ENCODE measurements at places on chromosomes 1 and 21.

- no peak for DNase-seq
These were observed 192.1 kb upstream of the DAB1 start for GRCh38 chr1:57615956-57616355.

DNA sequence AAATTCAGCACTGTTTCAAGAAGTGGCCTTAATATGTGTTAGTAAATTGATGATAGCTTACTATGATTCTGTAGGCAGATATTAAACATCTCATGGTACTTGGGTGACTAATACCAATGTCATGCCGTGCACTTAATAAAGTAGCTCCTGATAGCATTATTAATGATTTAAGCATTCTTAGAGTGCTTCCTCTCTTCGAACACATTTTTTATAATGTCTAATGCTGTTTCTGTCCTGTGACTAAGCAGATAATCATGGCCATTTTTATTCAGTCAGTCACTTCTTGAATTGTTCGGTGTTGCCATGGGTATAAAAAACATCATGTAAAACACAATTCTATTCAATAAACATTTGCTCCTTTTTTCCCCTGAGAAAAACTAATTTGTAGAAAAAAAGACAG lies 804.6 kb upstream of the ADGRL4 start:
- DNase-seq, result no peak

DNA sequence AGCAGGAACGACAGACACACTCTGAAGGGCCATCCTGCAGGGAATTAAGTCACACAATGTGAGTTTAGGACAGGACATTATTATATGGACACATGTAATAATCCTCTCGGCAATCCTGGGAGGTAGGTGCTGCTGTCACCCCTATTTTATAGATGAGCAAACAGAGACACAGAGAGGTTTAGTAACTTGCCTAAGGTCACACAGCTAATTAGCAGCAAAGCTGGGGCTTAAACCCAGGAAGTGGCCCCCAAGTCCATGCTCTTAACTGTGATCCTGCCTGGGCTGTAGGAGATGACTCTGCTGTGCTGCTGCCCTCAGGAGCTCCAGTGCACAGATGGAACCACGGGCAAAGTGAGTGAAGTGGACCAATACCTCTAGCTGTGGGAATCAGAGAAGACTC lies 660.0 kb downstream of the PTPRU start:
- DNase-seq, result no peak

DNA sequence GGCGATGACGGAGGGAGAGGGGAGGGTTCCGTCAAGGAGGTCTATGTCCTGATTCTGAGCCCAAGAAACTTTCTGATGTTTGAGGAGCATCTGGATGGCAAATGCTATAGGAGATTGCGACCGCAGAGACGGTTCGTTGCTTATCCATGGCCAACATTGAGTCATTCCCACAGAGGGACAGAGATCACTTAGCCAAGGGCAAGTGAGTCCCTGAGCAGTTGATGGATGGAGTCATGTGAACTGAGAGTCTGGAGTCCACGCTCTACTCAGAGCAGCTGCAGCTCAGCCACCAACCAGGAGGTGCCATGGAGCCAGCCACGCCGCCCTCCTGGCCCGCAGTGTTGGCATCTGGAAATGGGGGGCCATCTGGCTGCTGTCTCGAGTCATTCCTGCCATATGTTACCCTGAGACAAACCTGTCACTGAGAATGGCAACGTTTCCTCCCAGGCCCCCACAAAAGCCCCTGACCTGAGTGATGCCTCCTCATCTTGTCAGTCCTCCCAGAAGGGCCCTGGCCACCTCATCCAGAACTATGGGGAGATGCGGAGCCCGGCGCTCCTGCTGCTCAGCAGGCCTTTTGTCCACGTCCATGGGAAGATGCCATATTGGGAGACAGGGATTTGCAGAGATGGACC lies 58.6 kb downstream of the ATP5PO start:
- DNase-seq, result no peak

- no peak for DNase-seq
These were observed 10.7 kb downstream of the SNX7 start for GRCh38 chr1:98672189-98672588.

- DNase-seq, result no peak
These were observed 21.9 kb upstream of the FAM3B start for GRCh38 chr21:41294548-41295231.

DNA sequence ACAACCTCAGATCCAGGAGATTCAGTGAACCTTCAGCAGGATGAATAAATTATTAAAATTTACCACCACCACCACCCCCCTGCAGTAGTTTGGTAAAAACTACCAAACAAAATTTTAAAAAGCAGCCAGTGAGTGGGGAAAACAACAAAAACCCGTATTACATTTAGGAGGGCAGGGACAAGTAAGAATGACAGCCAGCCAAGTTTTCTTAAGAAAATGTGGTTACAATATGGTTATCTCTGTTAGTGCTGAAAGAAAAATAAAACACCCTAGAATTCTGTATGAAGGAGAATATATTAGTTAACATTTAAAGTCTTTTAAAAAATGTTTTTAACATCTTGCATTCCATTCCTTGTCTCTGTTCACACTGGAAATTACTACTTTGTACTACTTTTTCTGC lies 14.7 kb downstream of the CD46 start:
- no peak for DNase-seq

GRCh38 chr1:8910331-8910730 lies 31.8 kb upstream of the ENO1 start:
- no peak for DNase-seq

- DNase-seq, result peak; percentile 32
These were observed 493 bp downstream of the DISC1 start for GRCh38 chr1:231626951-231627614.

GRCh38 chr21:31671931-31672330 lies 12.4 kb downstream of the SOD1 start:
- no peak for DNase-seq

DNA sequence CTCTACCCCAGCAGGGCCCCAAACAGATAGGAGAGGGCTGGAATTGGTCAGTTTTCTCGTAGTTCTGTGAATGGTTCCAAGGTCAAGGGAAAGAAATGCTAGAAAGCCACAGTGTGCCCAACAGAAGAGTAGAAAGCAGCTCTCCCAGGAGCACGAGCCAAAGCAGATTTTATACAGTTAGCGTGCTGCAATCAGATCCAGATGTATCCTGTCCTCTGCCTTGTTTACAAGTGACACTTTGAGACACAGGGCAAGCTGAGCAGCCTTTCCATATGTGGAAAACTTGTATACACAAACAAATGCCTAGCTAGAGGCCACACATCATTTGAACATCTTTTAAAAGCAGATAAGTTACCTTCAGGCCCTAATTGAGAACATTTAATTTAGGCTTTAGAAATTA lies 6.5 kb downstream of the VAMP3 start:
- DNase-seq, result no peak

DNA sequence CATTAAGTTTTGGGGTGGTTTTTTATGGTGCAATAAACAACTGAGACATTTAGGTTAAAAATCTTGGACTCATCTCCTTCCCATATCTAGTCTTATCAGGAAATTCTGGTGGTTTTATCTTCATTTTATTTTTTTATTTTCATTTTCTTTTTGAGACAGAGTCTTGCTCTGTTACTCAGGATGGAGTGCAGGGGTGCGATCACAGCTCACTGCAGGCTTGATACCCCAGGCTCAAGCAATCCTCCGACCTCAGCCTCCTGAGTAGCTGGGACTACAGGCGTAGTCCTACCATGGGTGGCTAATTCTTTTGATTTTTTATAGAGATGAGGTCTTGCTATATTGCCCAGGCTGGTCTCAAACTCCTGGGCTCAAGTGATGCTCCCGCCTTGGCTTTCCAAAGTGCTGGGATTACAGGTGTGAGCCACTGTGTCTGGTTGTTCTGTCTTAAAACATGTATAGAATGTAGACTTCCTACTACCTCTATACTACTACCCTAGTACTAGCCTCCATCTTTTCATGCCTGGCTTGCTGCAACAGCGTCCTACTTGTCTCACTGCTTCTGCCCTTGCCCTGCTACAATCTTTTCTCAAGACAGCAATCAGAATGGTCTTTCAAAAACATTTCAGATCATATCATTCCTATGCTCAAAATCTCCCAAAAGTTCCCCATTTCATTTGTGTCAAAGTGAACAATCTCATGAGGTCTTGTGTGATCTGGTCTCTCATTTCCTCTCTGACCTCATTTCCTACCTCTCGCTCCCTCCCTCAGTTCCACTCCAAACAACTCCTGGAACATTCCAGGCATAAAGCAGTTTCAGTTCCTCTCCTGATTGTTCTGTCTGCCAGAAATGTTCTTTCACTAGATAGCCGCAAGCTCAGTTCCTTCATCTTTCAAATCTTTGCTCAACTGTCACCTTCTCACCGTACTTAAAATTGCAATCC lies 5.9 kb upstream of the FCGR2A start:
- no peak for DNase-seq

DNA sequence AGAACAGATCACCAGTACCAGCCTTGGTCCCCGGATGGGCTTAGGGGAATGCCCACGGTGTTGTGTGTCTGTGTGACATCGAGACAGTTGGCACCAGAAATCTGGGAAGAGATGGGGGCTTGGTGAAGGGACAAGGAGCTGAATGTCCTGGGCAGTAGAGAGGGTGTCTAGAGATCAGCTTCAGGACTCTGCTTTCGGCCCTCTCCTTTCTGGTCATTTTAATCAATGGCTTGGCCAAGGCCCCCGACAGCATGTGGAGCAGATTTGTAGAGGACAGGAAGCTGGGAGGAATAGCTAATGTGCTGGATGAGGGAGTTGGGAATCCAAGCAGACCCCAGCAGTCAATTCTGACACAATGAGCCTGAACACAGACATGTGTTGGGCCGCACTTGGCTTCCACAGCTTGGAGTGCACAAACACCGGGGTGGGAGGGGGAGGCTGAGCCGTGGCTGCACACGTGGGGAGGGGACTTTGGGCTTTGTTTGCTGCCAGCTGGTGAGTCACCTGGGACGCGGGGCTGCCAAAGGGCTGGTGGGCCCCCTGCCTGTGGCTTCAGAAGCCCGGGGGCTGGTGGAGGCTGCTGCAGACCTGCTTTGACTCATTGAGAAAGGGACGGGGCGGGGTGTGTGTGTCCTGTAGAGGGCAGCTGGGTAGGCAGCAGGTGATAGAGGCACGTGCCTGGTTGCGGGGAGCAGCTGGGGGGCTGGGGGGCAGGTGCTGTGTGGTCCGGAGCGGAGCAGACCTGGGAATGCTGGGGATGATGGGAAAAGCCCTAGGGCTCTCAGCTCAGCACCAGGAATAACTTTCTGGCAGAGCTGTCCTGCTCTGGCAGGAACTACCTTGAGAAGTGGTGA lies 20.9 kb downstream of the SLC1A7 start:
- DNase-seq, result no peak

DNA sequence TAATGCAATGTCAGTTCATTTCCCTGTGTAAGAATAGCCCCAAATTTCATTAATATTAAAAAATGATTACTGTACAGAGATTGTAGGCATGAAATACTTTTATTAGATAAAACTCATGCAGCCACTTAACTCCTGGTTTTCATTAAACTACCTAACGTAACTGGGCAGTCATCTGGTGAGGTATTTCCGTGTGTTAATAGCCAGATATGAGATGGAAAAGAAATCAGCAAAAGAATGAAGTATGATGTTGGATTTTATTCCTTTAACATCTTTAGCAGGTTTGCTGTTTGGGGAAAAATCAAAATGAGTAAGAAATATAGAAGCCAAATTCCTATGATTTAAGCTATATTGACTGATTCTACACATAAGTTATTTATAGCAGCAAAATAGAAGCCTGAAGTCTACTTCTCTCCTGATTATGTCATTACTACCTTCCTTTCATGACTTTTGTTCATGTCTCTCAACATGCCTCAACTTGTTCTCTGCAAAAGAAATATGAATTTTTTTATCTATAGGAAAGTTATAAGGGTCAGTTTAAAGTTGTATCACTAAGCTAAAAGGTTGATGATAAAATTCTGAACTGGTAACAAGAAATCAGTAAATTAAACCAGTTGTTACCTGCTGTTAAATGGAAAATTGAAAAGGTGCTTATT lies 42.6 kb downstream of the CCDC18 start:
- no peak for DNase-seq

DNA sequence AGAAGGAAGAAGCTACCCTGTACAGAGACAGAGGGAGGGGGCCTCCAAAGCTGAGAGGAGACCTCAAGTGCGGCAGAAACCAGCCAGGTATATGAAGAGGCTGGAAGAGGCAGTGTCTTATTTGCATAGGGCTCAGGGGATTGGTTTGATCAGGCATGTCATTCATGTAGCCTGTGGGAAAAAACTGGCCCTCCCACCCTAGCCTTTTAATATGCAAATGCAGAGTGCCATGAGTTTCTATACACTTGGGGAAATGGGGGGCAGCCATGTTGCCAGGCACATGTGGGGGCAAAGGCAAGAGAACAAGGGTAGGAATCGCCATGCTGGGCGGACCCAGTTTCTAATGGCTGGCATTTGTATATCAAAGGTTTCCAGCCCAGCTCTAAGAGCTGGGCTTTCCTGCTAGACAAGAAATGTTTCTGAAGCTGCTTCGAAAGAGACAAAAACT lies 172.7 kb downstream of the RASAL2 start:
- DNase-seq, result no peak

DNA sequence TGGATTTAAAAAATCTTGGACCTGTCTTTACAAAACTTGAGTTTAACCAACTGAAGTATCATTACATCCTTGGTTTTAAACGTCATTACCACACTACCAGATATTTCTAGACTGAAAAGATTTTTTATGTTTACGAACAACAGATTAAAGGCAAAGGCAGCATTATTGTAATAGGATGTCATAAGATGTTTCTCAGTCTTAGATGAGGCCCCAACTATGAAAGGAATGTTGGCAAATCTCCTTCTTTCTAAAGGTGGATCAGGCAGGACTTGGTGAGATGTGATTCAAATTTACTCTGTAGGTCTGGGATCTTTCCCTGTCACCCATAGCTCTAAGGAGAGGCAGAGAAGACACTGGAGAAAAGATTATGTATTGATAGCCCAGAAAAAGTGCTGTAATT lies 417.9 kb downstream of the PTBP2 start:
- no peak for DNase-seq

DNA sequence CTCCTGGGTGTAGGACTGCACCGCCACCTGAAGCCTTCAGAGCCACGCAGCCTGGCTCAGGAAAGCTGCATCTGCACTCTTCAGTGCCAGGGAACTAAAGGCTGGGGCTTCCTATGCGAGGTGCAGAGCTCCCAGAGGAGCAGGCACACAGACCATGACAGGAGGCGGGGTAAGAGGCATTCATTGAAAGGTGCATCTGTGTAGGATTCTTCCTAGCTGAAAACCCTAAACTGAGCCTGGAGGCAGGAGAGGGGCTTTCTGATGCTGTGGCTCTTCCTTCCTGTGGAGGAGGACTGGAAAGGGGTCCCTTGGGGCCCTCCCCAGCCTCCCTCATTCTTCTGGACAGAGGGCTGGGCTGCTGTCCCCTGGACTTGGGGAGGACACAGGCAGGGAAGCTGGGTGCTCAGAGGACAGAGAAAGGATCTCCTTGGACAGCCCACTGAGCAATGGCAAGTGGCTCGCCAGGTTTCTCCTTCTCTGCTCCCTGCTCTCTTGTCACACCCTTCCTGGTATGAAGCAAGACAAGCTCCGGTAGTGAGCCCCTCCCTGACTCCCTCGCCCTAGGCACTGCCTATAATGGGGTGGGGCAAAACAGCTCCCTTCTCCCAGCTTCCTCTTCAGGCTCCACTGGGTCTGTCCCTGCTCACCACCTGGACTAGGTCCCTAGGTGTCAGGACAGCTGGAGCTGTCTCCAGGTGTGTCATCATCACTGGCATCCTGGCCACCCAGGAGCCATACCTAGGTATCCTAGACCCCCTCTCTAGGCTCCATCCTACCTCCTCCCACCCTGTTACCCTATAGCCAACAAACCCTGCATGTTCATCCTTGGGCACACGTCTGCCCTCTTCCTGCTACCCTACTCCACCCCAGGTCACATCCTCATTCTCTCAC lies 20.0 kb downstream of the S100A6 start:
- DNase-seq, result no peak

- no peak for DNase-seq
These were observed 272.7 kb downstream of the FOXD2 start for GRCh38 chr1:47710329-47711071.

GRCh38 chr1:153976819-153977249 lies 640 bp downstream of the JTB start:
- no peak for DNase-seq
